ENCODE measurements at places on chromosomes 7 and 10.

- no peak for DNase-seq
These were observed 404 bp upstream of the FMC1 start for GRCh38 chr7:139340808-139341057.

DNA sequence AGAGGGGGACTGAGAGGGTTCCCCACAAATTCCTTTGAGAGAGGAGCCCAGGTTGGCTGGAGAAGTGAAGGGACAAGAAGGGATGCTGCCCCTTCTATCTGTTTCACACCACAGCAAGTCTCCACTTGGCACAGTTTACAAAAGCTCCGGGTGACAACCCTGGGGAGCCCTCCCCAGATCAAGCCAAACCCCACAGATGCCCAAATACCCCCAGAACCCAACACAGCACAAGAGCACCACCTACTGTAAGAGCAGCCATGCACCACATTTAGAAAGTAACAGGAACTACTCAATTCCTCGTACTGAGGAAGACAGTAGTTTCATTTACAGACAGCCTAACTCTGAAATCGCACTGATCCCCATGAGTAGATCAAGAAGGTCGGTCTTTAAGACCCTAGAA lies 67.8 kb upstream of the ATP6V0A4 start:
- DNase-seq, result no peak

DNA sequence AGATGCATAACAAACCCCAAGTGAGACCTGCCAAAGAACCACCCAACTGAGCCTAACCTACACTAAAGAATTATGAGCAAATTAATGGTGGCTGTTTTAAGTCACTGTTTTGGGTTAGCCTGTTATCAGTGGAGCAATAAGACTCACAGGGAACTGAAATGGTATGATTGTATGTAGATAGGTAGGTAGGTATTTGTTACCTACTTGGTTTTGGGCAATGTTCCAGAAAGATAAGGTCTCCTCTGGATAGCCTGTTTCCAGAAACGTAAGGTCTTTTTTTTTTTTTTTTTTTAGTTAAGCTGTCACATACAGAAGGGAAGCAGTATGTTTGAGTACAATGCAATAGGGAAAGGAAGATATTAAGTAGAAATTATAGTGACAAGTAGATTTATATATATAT lies 47.6 kb downstream of the PSMC2 start:
- DNase-seq, result no peak

GRCh38 chr10:127738512-127739424 lies 1.8 kb downstream of the FOXI2 start:
- no peak for DNase-seq

DNA sequence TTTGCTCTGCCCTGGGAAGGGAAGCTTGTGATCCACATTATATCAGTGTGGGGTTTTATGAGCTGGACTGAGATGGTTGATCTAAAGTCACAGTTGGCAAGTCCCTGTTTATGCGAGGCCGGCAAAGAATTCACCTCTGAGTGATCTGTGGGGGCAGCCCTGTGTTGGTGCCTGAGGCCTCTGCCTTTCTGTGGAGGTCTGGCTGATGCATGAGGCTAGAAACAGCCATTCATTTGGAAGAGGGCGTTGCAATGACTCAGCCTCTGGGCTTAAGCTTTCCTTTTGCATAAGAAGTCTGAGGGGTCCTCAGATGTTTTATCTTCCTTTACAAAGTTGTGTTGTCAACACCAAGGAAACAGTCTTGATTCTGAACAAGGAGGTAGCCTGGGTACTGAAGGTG lies 126.9 kb downstream of the MGMT start:
- no peak for DNase-seq

DNA sequence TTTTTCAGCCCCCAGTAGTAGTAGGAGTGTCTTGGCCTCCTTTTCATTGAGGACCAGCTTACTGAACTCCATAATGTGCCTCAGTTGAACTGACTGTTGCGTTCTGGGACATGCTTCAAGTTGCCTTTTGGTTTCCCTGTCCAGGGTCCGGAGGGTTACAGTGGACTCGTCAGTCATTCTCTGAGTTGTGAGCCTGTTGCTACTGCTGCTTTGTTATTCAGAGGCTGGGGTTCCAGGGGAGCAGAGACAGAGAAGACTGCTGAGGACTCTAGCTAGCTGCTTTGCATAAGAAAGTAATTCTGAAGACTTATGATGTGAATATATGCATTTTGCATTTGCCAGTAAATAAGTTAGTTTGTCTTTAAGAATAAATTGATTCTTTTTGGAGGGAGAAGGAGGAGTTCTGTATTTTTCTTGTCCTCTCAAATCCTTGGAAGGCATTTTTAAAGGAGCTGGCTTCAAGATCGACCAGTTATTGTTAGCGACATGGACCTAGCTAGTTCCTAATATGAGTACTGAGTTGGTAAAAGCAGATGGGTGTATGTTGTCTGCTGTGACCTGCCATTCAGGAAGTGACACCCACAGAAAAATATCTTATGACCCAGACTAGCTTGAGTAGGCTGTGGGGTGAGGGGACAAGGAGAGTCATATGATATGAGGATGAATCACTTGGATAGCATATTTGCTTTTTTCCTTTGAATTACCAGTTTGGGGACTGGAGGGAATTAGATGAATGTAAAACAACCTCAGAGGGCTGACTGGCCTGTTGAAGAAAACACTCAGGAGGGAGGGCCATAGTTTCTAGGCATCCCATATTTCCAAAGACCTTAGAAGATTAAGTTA lies 8.3 kb downstream of the PI4K2A start:
- no peak for DNase-seq

- DNase-seq, result no peak
These were observed 6.5 kb upstream of the DENND2A start for GRCh38 chr7:140646931-140647647.

- DNase-seq, result no peak
These were observed 100.2 kb downstream of the TPK1 start for GRCh38 chr7:144735505-144736276.

- DNase-seq, result no peak
These were observed 66.4 kb upstream of the ADGRA1 start for GRCh38 chr10:133021116-133021962.

DNA sequence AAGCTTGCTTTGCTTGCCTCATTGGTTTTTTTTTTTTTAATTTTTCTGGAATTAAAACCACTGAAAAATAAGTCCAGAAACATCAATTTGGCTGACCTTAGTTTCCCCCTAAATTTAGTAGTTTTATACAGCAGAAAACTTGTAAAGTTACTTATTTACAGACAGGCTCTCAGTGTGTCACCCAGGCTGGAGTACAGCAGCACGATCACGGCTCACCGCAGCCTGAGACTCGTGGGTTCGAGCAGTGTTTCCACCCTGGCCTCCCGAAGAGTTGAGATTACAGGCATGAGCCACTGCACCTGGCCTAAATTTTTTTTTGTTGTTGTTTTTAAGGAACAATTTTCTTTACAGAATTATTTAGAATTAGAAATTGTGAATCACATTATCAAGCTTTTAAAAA lies 250.5 kb downstream of the SDK1 start:
- no peak for DNase-seq

- DNase-seq, result no peak
These were observed 1.3 kb downstream of the TFR2 start for GRCh38 chr7:100639995-100640516.

All from Jurkat, Clone E6-1 (cell line).